ENCODE measurements at places on chromosomes 4 and X.

DNA sequence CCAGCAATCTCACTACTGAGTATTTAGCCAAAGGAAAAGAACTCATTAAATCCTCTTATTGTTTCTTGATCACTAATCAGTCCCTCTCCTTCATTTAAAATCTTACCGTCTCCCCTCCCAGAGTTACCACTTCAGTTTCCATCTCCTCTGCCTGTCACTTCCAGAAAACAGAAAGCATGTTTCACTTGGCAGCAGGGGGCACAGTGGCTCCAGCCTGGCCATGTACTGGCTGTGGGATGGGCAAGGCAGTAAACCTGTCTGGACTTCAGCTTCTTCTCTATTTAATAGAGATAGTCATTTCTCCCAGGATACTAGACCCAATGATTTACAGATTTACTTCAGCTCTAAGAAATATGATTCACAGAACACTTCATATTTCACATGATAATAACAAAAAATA lies 63.2 kb downstream of the CD40LG start:
- no peaks in the 10 kb centered on the region for H3K4me1 ChIP-seq
- no peak overlapping the region for H3K27ac ChIP-seq
- H3K27me3 ChIP-seq: no peaks in the 10 kb centered on the region
- H3K36me3 ChIP-seq: no peaks in the 10 kb centered on the region
- H3K4me3 ChIP-seq: no peak overlapping the region

- no peak for DNase-seq
- no peaks in the 10 kb centered on the region for H3K36me3 ChIP-seq
- no peaks in the 10 kb centered on the region for H3K27me3 ChIP-seq
- no peaks in the 10 kb centered on the region for H3K4me1 ChIP-seq
- no peak overlapping the region for H3K27ac ChIP-seq
- H3K4me3 ChIP-seq: no peak overlapping the region
Measured at GRCh38 chrX:111881715-111882114, 5.7 kb downstream of the TRPC5OS start.

DNA sequence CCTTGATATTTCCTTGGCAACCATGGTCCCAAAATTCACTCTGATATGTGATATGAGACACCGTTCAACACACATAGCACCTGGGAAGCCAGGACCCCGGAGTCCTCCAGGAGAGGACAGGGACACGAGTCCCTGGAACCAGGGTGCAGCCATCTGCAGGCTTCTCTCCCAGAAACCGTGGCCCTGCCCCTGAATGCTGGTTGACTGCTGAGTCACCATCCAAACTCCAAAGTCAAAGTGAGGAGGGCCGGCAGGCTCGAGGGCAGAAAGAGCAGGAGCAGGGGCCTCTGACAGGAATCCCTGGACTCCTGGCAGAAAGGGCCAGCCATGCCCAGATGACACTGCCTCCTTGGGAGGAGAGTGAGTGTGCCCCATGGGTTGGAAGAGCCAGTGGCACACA lies 6.9 kb upstream of the PNMA6A start:
- no peaks in the 10 kb centered on the region for H3K27me3 ChIP-seq
- no peak for DNase-seq
- H3K4me1 ChIP-seq: no peaks in the 10 kb centered on the region
- no peak overlapping the region for H3K27ac ChIP-seq
- no peaks in the 10 kb centered on the region for H3K36me3 ChIP-seq
- H3K4me3 ChIP-seq: no peak overlapping the region

GRCh38 chrX:47590984-47591383 lies 8.7 kb downstream of the TIMP1 start:
- no peaks in the 10 kb centered on the region for H3K36me3 ChIP-seq
- H3K27ac ChIP-seq: no peak overlapping the region
- H3K27me3 ChIP-seq: no peaks in the 10 kb centered on the region
- no peaks in the 10 kb centered on the region for H3K4me1 ChIP-seq
- H3K4me3 ChIP-seq: no peak overlapping the region

- no peak overlapping the region for H3K4me3 ChIP-seq
- H3K27ac ChIP-seq: no peak overlapping the region
- no peaks in the 10 kb centered on the region for H3K27me3 ChIP-seq
- H3K4me1 ChIP-seq: peaks cover 12% of the 10 kb centered on the region
Measured at GRCh38 chr4:8467016-8467415, 26.4 kb downstream of the TRMT44 start.

- H3K27ac ChIP-seq: no peak overlapping the region
- no peak for DNase-seq
- H3K36me3 ChIP-seq: no peaks in the 10 kb centered on the region
- H3K4me1 ChIP-seq: no peaks in the 10 kb centered on the region
Measured at GRCh38 chr4:137106287-137106686, 426.0 kb downstream of the PCDH18 start.

DNA sequence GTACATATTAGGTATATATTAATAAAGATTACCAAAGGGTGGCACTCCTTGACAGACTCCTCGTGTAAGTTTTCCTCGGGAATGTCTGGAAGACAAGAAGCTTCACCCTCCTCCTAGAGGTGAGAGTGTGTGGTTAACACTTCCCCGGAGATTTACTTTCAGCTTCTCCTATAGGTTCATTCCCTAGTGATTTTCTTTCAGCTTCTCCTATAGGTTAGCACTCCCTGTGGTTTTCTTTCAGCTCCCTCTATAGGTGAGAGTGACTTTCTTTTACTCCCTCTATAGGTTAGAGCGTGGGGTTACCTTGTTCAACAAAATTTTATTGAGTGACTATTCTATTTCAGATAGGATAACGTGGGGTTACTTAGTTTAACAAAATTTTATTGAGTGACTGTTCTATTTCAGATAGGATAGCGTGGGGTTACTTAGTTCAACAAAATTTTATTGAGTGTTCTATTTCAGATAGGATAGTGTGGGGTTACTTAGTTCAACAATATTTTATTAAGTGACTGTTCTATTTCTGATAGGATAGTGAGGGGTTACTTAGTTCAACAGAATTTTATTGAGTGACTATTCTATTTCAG lies 106.0 kb upstream of the PLAC1 start:
- no peak overlapping the region for H3K4me3 ChIP-seq
- H3K27me3 ChIP-seq: no peaks in the 10 kb centered on the region
- DNase-seq: no peak

DNA sequence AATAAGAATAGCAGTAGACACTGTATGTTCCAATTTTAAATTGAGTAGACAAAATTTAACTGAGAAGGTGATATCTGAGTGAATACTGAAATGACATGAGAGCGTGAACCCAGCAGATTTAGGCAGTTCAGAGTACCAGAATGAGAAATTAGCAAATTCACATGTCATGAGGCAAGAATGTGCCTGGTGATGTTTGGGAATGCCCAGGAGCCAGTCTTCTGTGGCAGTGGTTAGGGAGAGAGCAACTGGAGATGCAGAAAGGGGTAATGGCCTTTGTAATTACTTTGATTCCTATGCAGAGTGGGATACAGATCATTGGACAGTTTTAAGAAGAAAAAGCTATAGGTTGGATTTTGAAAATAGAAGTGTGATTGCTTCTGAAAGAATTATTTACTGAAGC lies 621.9 kb downstream of the TECRL start:
- H3K4me3 ChIP-seq: no peak overlapping the region
- DNase-seq: peak; percentile 49
- H3K27me3 ChIP-seq: no peaks in the 10 kb centered on the region
- H3K36me3 ChIP-seq: no peaks in the 10 kb centered on the region

GRCh38 chr4:140048419-140048995 lies 105.5 kb downstream of the MAML3 start:
- H3K27ac ChIP-seq: peak overlapping the region; percentile 79
- H3K4me3 ChIP-seq: peak overlapping the region; percentile 59
- H3K27me3 ChIP-seq: no peaks in the 10 kb centered on the region
- H3K36me3 ChIP-seq: no peaks in the 10 kb centered on the region
- peaks cover 36% of the 10 kb centered on the region for H3K4me1 ChIP-seq
- no peak for DNase-seq
